ENCODE measurements at places on chromosomes 1 and 21. TPM values are rescaled to one million over a fixed set of nuclear protein-coding genes. Genes with fewer than 3 reads are reported as not detected.
A peak's percentile ranks its signal among the peaks of the same experiment; 100 is the strongest.

CTSK gene
- 57.0 TPM for total RNA-seq

SMCP gene
- total RNA-seq, result not detected

DNA sequence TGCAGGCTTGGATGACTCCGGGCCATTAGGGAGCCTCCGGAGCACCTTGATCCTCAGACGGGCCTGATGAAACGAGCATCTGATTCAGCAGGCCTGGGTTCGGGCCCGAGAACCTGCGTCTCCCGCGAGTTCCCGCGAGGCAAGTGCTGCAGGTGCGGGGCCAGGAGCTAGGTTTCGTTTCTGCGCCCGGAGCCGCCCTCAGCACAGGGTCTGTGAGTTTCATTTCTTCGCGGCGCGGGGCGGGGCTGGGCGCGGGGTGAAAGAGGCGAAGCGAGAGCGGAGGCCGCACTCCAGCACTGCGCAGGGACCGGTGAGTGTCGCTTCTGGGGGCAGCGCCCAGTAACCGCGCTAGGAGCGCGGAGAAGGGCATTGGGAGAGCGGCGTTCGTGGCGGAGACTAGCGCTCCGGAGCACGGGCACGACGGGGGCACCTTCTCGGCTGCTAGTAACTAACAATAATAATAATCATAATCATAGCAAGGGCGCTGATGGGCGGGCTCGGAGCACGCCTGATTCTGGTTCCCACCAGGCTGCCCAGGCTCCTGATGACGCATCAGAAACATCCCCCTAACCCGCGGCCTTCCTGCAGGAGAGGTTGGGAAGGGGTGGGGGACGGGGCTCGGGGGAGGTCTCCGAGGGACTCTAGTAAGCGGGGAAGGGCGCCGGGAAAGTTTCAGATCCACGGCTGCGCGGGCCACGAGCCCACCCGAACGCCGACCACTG is at the start of gene MX1:
Gene MX1 (plus strand): TSS at position 286 of the 722 bp plus-strand sequence. CDS start 5,832 bp downstream, outside the sequence.
- peak; percentile 81 for DNase-seq

GRCh38 chr1:155976913-155977689 is 1.2 kb downstream of the ARHGEF2 start:
- DNase-seq, result no peak

CFAP57 gene
- 0.10 TPM for total RNA-seq

DHRS3 gene
- 98.9 TPM for total RNA-seq

DNA sequence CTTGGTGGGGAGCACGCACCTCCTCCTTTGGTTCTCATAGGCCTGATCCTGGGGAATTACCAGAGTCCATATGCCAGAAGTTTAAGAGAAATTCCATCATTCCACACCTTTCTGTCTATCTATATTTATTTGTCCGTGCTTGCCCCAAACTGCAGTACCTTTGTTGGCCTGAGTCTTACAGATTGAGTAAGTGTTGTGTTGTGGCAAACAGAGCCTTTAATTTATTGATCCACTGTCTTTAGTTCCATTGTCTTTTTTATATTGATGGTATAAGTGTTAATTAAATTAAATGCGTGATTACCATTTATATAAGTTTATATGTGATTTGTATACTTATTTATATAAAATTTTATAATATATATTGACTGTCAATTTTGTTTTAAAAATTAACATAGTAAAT is 4.9 kb downstream of the SH3BGR start:
- no peak for DNase-seq

DNA sequence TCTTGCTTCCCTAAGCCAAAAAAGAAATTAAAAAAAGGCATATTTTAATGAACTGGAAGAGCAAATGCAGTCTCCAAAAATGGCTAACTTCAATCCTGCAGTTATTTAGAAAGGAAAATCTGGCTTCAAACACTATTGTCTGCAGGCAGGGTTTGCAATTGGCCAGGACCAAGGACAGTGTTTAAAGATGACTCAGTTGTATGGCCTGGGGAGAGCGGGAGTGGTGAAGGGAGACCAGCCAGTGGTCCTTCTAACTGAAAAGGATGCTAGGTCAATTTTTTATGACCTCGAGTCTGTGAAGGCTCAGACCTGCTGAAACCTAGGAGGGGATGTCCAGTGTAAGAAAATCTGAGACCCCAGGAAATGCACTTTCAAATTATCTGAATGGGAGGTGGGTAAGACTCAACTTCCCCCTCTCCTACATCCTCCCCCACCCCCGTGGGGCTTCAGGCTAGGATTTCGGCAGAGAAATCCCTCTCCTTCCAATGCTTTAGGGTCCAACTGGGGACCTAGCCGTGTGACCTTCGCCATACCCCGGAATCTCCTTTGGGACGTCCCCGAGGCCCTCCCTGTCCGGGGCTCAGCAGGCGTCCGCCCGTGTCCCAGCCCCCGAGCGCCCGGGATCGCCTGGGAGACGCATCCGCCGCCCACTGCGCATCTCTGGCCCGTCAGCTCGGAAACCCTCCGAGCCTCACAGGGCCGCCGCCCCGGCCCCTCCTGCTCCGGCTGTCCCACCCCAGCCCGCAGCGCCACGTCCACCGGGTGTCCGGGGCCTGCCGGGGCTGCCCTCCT is 602 bp upstream of the RIMKLA start:
- peak; percentile 59 for DNase-seq

- DNase-seq, result no peak
Observed at GRCh38 chr1:1116701-1117468, 996 bp upstream of the C1orf159 start.

GRCh38 chr1:218665221-218665620 is 320.1 kb downstream of the TGFB2 start:
- peak; percentile 30 for DNase-seq

DNA sequence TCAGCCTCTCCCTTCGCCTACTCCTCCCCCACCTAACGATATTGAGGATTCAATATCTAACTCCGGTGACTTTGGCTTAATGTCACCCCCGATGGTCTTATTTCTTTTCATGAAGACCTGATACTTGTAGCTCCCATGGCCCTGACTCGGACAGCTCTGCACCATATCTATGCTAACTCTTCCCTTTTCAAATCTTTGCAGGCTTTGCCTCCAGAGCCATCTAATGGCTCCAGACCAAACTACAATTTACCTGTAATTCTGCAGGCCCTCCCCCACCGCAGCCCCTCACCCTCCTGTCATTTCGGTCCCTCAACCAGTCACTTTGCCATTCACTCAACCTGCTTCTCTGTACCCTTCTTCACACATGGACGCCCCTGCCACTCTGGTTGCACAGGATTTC is 7.9 kb upstream of the GSTM5 start:
- DNase-seq, result no peak

KCNH1 gene
- total RNA-seq, result 0.03 TPM

- DNase-seq, result no peak
Observed at GRCh38 chr21:31929548-31929947, 56.7 kb downstream of the HUNK start.

- DNase-seq, result no peak
Observed at GRCh38 chr1:41902159-41902577, 16.6 kb downstream of the HIVEP3 start.

GRCh38 chr1:206709772-206710459 is 25.2 kb downstream of the MAPKAPK2 start:
- no peak for DNase-seq

ODF2L gene
- 58.9 TPM for total RNA-seq

GRCh38 chr1:218205721-218206120 is 79.4 kb upstream of the RRP15 start:
- no peak for DNase-seq

DNA sequence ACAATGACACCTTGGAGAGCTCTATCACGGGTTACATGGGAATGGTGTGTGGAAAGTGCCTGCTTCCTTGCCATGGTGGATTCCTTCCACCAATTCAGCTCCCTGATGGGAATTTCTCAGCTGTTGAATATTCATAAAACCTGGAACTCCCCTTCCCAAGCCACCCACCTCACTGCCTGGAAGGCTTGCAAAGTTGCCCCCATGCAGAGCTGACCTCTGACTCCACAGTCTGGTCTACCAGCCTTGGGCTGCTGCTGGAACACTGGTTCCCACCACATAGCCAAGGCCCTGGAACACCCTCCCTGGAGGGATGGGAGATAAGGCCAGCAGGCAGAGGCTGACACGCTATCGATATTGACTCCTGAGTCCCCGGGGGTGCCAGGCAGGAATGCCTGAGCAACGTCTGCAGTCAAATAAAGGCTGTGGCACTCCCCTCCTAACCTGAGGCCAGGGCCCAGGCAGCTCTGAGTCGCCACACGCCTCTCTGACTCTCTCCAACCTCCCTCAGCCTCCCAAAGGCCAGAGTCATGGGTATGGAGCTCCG is 8.8 kb downstream of the CCDC24 start:
- no peak for DNase-seq

DNA sequence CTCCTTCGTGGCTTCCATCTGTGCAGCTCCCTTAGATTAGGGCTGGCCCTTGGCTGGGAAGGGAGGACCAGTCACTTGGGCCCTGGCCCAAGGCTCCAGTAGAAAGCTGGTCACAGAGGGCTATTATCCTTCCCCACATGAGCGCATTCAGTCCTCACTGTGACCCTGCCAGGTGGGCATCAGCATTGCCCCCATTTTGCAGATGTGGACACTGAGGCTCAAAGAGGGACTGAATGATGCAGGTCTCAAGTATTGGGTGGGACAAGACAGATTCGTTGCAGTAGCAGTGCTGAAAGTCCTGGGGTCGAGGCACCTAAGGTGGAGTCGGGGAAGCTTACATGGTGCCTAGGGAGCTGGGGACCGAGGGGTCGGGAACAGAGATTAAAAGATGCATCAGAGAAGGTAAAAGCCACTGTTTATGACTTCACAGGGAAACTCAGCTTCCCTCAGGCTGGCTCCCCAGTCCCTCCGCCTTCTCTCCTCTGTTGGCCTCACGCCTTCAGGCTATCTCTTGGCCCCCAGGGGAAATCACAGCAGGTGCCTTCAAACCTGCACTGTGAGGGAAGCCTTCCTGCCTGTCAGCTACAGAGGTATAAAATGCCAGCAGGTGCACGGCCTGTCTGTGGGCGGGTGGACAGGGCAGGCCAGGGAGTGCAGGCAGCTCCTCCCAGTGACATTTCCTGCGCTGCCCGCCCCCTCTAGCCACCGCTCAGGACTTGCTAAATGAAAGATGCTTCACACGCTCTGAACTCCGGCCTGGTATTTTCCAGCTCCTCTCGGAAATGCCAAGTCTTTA is 178.4 kb downstream of the GRIK3 start:
- no peak for DNase-seq

DNA sequence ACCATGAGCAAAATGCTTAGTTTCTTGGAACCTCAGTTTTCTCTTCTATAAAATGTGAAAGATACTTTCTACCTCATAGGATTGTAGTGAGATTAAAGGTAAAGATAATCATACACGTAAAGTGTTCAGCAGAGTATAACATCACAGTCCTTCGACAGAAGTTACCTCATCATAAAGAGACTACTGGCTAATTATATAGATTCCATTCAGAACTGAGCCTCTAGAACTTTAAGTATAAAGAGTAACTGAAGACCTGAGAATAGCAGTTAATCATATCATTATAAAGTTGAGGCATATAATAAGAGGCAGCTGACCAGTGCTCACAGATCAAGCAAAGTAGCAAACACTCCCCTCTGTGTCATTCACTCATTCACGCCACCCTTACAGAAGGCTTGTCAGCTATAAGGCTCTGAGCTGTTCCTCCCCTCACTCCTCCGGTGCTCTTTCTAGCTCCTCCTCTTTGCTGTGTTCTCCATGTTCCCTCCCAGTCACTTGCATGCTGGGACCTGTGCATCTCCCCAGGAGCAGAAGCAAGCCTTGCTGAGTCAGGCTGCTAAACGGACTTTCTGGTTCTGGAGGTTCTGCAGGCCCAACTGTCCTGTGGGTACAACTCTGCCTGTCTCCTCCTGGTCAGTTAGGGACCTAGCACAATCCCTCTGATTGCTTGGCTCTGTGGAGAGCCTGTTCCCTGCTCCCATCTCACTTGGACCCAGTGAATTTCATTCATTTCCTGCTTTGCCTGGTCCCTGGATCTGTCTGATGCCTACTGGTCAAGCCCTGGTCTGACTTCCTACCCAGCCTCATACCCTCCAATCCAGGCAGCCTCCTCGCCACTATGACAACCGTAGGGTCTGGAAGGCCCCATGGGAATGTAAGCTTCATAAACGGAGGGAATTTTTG is 28.3 kb upstream of the LY9 start:
- no peak for DNase-seq

RNU1-3 gene
- total RNA-seq, result under 0.01 TPM

DNA sequence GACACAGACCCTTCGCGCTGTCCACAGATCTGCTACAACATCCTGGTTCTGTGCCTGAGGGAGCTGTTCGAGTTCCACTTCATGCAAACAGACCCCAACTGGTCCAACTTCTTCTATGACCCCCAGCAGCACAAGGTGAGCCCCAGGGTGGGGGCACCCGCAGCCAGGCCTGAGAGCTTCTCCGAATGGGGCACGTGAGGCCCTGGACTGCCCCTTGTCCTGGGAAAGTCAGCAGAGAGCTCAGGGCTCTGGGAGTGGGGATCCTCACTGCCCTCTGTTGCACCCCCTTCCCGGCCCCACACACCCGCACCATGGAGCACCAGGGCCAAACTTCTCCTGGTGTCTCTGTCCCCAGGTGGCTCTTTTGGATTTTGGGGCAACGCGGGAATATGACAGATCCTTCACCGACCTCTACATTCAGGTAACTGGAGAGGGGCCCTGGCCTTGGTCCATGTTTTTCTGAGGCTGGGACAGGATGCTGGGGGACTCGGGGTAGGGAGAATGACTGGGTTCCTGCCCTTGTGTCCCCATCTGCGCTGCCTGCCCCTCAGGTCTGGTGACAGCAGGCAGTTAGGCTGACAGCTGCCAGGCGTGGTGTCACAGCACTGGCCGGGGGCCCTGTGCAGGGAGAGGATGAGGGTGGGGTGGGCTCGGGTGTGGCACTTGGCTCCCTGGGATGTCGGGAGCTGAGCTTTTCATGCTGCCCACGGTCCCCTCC is 44.6 kb downstream of the COQ8A start:
- no peak for DNase-seq

- peak; percentile 30 for DNase-seq
Observed at GRCh38 chr1:54546651-54547401, 1.2 kb upstream of the ACOT11 start.

CD5L gene
- not detected for total RNA-seq

DNA sequence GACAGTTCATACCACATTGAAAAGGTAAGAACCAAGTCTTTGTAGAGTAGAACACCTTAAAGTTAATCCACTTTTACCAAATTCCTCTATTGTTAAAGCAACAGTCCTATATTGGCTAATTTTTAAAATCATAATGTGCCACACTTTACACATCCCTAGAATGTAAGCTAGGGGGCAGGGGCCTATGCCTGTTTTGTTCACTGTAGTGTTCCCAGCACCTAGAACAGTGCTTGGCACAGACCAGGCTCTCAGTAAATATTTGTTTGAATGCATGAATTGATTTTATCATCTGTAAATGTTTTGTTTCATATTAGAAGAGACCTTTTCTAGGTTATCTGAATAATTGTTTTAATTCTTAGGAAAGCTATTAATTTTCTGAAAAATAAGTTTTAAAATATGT is 9.1 kb downstream of the SMAP2 start:
- no peak for DNase-seq

All from hepatocyte (in vitro differentiated cells).